ENCODE measurements at places on chromosomes 5 and 9. TPM values are rescaled to one million over a fixed set of nuclear protein-coding genes. Genes with fewer than 3 reads are reported as not detected.

FABP6 gene
- total RNA-seq = not detected

ROR2 gene
- total RNA-seq = 9.5 TPM

IFNA2 gene
- not detected for total RNA-seq

LHX3 gene
- total RNA-seq = not detected

FOXD4L3 gene
- not detected for total RNA-seq

ANKRD33B gene
- 5.7 TPM for total RNA-seq

PRLR gene
- 2.4 TPM for total RNA-seq

TICAM2 gene
- 6.3 TPM for total RNA-seq

PCDHGA7 gene
- 1.9 TPM for total RNA-seq

ANKDD1B gene
- 0.64 TPM for total RNA-seq

GHR gene
- total RNA-seq = 145 TPM

RORB gene
- 0.06 TPM for total RNA-seq

AFAP1L1 gene
- total RNA-seq = 49.3 TPM

TRPM6 gene
- total RNA-seq = 1.3 TPM

SVEP1 gene
- 359 TPM for total RNA-seq

SLC6A19 gene
- 0.32 TPM for total RNA-seq

CDC20B gene
- not detected for total RNA-seq

UGT3A1 gene
- total RNA-seq = not detected

PNPLA7 gene
- total RNA-seq = 32.1 TPM

LVRN gene
- 15.9 TPM for total RNA-seq

IFNA21 gene
- total RNA-seq = not detected

CYLC2 gene
- total RNA-seq = not detected

MYMK gene
- not detected for total RNA-seq

GLDC gene
- total RNA-seq = 0.19 TPM

NME5 gene
- 0.71 TPM for total RNA-seq

LAMC3 gene
- 4.8 TPM for total RNA-seq

PCDHA3 gene
- total RNA-seq = 0.29 TPM

PCDHB4 gene
- 2.5 TPM for total RNA-seq

BTNL8 gene
- total RNA-seq = 0.96 TPM

FAM78A gene
- 6.3 TPM for total RNA-seq

PAPPA gene
- 5.7 TPM for total RNA-seq
